Lung (tissue), 17 donors: ENCODE measurements at places on chromosomes 13 and 19.

DNA sequence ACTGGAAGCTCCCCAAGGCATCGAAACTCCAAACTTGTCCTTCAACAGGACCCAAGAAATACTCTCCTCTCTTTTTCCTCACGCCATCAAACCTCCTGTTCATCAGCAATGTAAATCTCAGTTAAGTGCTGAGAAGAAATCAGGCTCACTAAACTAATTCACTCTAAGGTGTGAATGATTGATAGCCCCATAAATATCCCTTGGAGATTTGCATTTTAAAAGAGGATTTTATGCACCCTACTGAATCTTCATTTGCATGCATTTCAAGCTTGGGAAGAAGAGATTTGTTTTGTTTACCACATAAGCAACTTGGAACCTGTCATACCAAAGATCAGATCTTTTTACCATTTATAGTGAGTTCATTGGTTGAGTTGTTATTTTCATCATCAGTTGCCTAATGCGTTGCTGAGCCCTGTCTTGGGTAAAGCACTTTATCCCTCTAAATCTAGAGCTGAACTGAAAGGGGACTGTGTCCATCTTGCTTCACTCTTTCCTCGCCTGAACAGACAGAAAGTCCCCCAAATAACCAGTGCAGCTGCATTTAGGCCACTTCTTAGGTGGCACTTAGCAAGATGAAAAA, 40.2 kb upstream of the GSX1 start:
- no peak for DNase-seq

GRCh38 chr19:52007451-52007805, 583 bp downstream of the ZNF615 start:
- peak; percentile 44 for DNase-seq

- DNase-seq, result no peak
Observed at GRCh38 chr13:45621950-45622349, 6.4 kb upstream of the ERICH6B start.

DNA sequence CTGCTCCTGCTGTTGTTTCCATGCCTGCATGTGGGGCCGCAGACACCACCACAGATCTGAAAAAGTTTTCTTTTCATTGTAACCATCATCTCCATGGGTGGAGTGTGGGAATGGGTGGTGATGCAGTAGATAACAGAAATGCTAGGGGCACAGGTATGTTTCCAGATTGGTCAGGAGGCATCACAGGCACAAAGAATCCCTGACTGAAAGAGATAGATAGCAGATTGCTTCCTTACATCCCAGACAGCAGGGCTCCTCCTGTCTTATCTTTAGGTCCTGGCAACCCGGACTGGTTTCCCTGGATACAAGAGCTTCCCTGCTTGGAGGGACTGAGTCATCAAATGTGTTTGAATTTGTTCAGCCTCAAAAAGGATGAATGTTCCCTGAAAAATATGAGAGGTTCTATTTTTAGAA, 1937.6 kb downstream of the PCDH9 start:
- peak; percentile 33 for DNase-seq

GRCh38 chr13:30234619-30235162, 72.7 kb downstream of the KATNAL1 start:
- DNase-seq, result no peak
